ENCODE measurements at places on chromosomes 1 and 21.

- H3K27me3 ChIP-seq: no peaks in the 10 kb centered on the region
- H3K4me3 ChIP-seq: no peak overlapping the region
- H3K36me3 ChIP-seq: peaks cover 7% of the 10 kb centered on the region
- DNase-seq: peak; percentile 16
Measured at GRCh38 chr1:10308001-10308400, 90.9 kb upstream of the PGD start.

DNA sequence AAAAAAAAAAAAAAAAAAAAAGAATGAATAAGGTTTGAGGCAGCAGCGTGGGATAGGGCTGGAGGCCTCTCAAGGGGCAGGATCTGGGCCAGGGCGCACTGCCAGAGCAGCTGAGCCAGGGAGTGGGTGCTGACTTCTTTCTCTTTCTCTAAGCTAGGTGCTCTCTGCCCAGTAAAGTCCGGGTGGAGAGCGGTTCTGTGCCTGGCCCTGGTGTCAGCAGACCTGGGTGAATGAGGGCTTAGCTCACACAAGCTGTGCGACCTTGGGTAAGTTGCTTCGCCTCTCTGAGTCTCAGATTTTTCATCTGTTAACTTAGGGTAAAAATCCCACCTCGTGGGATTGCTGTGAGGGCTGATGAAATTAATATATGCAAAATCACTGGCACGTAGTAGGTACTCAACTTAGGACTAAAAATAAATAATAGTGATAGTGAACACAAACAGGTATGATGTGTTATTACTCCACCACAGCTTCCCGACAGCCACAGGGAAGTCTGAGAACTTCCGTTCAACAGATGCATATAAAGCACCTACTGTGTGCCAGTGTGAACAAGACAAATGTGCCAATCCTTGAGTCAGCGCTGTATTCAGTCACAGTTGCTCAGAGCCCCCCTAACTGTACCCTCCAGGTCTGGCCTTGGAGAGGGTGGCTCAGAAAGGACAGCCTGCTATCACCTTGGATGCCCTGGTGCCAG, 2.0 kb upstream of the FAM131C start:
- peaks cover 2% of the 10 kb centered on the region for H3K36me3 ChIP-seq
- no peak overlapping the region for H3K4me3 ChIP-seq
- H3K4me1 ChIP-seq: peaks cover 30% of the 10 kb centered on the region
- no peak overlapping the region for H3K27ac ChIP-seq
- no peaks in the 10 kb centered on the region for H3K27me3 ChIP-seq

- H3K4me1 ChIP-seq: no peaks in the 10 kb centered on the region
- DNase-seq: no peak
- no peaks in the 10 kb centered on the region for H3K27me3 ChIP-seq
- no peaks in the 10 kb centered on the region for H3K36me3 ChIP-seq
Measured at GRCh38 chr1:229674042-229674441, 48.0 kb downstream of the URB2 start.

- no peaks in the 10 kb centered on the region for H3K4me1 ChIP-seq
- no peaks in the 10 kb centered on the region for H3K36me3 ChIP-seq
Measured at GRCh38 chr21:38600106-38600505, 101.8 kb upstream of the ERG start.

GRCh38 chr21:15872236-15872635, 142.5 kb downstream of the USP25 start:
- H3K27ac ChIP-seq: no peak overlapping the region
- no peak overlapping the region for H3K4me3 ChIP-seq
- no peaks in the 10 kb centered on the region for H3K4me1 ChIP-seq

DNA sequence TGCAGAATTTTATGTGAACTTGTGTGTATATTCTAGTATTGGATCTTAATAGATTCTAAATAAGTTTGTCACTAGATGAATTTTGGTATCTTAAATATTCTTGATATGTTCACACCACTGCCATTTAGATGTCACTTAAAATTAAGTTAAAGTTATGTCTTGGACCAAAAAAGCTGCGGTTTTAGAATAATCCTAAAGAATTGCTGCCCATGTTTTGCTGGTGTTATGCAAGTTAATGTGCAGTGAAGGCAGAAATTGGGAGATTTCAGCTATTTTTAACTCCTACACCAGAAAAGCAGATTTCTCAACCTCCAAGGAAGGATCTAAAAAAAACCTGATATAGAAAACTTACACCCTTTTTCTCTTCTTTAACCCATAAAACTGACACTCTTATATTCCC, 757 bp downstream of the ACADM start:
- H3K4me1 ChIP-seq: peaks cover 28% of the 10 kb centered on the region
- peak overlapping the region; percentile 98 for H3K27ac ChIP-seq
- peaks cover 4% of the 10 kb centered on the region for H3K36me3 ChIP-seq

DNA sequence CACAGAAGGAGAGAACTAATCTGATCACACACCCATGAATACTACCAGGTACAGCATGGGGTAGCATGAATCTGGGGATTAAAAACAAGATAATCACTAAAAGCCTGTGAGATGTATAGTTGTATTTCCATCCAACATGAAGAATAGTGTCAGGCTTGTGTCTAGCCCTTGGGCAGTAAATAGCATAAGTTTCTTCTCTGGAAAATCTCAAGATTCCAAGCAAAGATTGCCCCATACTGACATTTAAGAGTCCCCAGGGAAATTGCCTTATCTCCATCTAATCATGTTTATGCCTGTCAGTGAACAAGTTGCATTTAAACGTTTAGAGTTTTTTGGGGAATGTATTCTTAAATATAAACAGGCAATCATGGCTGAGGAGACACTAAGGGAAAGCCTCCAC, 109.2 kb upstream of the SERTAD4 start:
- H3K27me3 ChIP-seq: peaks cover 23% of the 10 kb centered on the region
- no peaks in the 10 kb centered on the region for H3K4me1 ChIP-seq
- no peak overlapping the region for H3K4me3 ChIP-seq
- DNase-seq: no peak
- no peaks in the 10 kb centered on the region for H3K36me3 ChIP-seq

- DNase-seq: no peak
- peaks cover 11% of the 10 kb centered on the region for H3K27me3 ChIP-seq
- peaks cover 2% of the 10 kb centered on the region for H3K36me3 ChIP-seq
- H3K27ac ChIP-seq: no peak within 1 kb of the TSS
- no peaks in the 10 kb centered on the region for H3K4me1 ChIP-seq
- no peak within 1 kb of the TSS for H3K4me3 ChIP-seq
Measured at GRCh38 chr1:206002871-206003801, at the start of gene RAB7B. Gene RAB7B, minus strand, starts transcription at chr1:206003395. Its CDS starts 9,260 bp downstream, at chr1:205994135.

DNA sequence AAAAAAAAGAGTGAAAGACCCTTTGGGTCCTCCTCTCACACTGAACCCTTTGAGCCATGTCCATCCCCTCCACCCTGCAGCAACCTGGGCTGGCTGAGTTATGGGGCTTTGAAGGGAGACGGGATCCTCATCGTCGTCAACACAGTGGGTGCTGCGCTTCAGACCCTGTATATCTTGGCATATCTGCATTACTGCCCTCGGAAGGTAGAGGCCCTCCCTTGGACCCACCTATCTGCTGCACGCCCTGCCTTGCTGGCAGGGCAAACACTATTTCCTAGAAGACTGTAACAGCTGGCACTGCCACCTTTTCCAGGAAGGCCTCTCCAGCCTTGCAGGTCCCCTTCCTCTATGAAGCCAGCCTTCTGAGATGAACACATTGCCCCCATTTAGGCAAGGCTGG, 1.1 kb downstream of the SLC50A1 start:
- peaks cover 42% of the 10 kb centered on the region for H3K4me1 ChIP-seq
- H3K27ac ChIP-seq: peak overlapping the region; percentile 100
- H3K36me3 ChIP-seq: peaks cover 9% of the 10 kb centered on the region
- peak overlapping the region; percentile 99 for H3K4me3 ChIP-seq
- no peaks in the 10 kb centered on the region for H3K27me3 ChIP-seq

DNA sequence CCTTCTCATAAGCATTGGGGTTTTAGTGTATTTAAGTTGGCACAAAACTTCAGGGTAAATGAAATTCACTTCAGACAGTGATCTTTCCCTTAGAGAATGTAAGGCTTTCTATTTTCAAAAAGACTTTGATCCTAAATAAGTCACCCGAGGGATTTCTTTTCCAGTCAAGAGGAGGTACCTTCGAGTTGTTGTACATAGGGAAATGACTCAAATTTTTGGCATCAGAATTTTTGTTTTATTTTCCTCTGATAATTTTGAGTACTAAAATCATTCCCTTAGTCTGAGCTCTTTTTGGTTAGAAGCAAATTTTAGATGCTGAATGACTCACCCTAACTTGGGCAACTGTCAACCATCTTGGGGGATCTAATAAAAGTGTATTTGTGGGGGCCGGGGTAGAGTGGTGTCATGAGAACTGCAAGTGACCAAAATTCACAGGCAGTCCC, 193.9 kb downstream of the DHRS3 start:
- H3K4me3 ChIP-seq: no peak overlapping the region
- H3K36me3 ChIP-seq: peaks cover 2% of the 10 kb centered on the region
- H3K27me3 ChIP-seq: no peaks in the 10 kb centered on the region
- no peak overlapping the region for H3K27ac ChIP-seq
- DNase-seq: no peak
- peaks cover 10% of the 10 kb centered on the region for H3K4me1 ChIP-seq

Measured in central memory CD8-positive, alpha-beta T cell (primary cell).